Stimulated activated CD8-positive, alpha-beta memory T cell treated with anti-CD3 and anti-CD28 coated beads, Interleukin-4, amount 100 ng/mL, for 4 hours (primary cell): ENCODE measurements at places on chromosomes 7 and 10.

DNA sequence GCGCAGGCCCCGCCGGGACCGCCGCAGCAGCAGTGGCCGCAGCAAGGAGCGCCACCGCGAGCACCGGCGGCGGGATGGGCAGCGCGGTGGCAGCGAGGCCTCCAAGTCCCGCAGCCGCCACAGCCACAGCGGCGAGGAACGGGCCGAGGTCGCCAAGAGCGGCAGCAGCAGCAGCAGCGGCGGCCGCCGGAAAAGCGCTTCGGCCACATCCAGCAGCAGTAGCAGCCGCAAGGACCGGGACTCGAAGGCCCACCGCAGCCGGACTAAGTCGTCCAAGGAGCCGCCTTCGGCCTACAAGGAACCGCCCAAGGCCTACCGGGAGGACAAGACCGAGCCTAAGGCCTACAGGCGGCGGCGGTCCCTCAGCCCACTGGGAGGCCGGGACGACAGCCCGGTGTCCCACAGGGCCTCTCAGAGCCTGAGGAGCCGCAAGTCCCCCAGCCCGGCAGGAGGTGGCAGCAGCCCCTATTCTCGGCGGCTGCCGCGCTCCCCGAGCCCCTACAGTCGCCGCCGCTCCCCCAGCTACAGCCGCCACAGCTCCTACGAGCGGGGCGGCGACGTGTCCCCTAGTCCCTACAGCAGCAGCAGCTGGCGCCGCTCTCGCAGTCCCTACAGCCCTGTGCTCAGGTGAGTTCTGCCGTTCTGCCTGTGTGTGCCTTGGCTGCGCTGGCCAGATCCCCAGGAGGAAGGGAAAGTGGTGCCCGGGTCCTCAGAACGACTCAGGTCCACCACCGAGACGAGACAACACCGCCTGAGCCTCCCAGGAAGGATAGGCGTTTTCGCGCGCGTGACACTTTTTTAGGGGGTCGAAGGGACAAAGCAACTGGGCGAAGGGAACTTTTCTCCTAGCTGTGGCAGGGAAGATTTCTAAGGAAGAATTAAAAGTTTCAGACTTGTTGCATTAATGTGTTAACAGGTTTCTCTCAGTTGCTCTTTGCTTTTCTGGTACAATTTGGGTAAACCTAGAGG is 1.5 kb downstream of the CDK13 start:
- peak; percentile 27 for DNase-seq

DNA sequence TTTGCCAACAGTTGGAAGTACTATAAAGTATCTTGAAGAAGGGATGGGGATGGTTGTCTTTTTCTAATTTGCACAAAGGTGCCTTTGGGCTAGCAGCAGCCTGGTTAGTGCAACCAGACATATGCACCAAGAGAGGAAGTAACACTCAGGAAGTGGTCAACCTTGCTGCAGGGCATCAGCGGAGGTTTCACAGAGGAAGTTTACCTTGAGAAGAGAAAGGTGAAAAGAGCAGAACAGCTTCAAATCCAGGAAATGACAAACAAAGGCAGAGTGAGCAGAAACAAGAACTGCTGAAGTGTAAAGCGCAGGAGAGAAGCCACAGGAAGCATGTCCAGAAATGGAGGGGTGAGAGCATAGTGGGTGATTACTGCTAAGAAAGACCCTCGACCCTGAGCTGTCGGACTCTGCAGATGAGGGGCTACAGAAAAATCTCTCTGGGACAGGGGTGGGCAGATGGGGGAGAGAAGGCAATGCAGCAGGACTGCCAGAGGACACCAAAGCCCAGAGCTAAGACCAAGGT is 66.9 kb downstream of the STK17A start:
- DNase-seq = no peak

- DNase-seq = no peak
These were observed 50.1 kb upstream of the INPP5A start for GRCh38 chr10:132487241-132488135.

- no peak for DNase-seq
These were observed 434.2 kb downstream of the PARD3 start for GRCh38 chr10:34380856-34381255.

GRCh38 chr10:132493756-132494290 is 43.8 kb upstream of the INPP5A start:
- no peak for DNase-seq

- no peak for DNase-seq
These were observed 128.9 kb downstream of the DGKI start for GRCh38 chr7:137717811-137718271.

GRCh38 chr7:134779741-134780065 is 269 bp downstream of the CALD1 start:
- no peak for DNase-seq

GRCh38 chr10:101561068-101561915 is 26.8 kb downstream of the POLL start:
- DNase-seq = no peak

GRCh38 chr10:128124813-128125403 is 1.3 kb downstream of the MKI67 start:
- DNase-seq = no peak

DNA sequence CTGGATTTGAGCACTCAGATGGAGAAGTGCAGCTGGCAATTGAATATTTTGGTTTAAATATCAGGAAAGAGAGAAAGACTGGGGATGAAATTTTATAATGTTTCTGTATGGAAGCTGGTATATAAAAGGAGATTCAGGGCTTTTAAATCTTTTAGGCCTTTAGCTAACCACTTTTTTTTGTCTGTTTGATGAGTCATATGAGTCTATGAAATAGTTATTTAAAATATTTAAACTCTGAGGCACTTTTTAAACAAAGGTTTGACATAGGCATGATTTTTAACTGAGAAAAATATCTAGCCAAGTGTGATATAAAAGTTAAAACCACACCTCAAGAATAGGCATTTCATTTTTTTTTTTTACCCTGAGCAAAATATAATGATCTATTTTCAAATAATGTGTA is 944.3 kb downstream of the GATA3 start:
- no peak for DNase-seq

GRCh38 chr10:98378722-98379121 is 36.3 kb downstream of the PYROXD2 start:
- no peak for DNase-seq

GRCh38 chr7:64733550-64734240 is 60.5 kb upstream of the ZNF138 start:
- DNase-seq = no peak

GRCh38 chr10:27355918-27356573 is 115.4 kb upstream of the ACBD5 start:
- no peak for DNase-seq

DNA sequence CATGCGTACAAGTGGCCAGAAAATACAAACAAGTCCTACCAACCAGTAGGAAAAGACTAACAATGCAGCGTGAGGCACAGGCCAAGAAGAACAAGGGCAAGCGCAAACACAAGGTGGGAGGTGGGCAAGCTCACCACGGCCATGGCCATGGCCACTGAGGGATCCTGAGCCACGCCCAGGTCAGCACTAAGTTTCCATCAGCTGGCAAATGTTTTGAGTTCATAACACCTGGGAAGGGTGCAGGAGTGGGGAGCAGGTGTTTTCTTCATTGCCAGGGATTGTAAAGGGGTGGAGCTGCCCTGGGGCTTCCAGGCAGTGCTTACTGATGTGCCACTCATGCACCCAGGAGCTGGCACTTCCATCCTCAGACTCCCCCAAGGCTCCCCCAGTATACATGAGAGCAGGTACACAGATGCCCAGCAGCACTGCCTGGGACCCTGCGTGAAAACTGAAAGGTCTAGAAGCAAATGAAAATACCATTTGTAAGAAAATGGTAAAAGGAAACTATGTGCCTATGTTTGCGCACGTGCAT is 139.2 kb upstream of the RET start:
- no peak for DNase-seq

GRCh38 chr7:133428326-133428725 is 175.4 kb downstream of the EXOC4 start:
- no peak for DNase-seq

DNA sequence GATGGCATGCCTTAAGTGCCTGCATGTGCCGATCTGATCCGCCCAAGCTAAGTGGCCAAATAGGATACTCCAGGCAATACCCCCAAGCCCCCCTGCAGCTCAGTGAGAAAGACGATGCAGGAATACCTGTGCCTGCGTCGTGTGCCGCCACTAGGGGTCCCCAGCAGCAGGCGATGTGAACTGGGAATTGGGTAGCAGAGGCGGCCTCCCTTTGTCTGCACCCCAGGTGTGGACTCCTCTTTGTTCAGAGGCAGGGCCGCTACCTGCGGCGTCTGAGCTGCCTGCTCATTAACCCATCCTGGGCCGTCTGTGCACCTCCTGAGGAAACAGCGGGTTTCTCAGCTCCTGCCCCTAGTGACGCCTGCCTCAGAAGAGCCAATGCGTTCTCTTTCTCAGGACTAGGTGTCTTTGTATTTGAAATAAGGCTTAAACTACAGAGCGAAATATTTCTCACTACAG is 4.8 kb upstream of the CHN2 start:
- DNase-seq = peak; percentile 24

- no peak for DNase-seq
These were observed 215.5 kb downstream of the ACTR3B start for GRCh38 chr7:152975076-152975475.

- no peak for DNase-seq
These were observed 258.7 kb upstream of the SLC26A5 start for GRCh38 chr7:103704701-103705100.

DNA sequence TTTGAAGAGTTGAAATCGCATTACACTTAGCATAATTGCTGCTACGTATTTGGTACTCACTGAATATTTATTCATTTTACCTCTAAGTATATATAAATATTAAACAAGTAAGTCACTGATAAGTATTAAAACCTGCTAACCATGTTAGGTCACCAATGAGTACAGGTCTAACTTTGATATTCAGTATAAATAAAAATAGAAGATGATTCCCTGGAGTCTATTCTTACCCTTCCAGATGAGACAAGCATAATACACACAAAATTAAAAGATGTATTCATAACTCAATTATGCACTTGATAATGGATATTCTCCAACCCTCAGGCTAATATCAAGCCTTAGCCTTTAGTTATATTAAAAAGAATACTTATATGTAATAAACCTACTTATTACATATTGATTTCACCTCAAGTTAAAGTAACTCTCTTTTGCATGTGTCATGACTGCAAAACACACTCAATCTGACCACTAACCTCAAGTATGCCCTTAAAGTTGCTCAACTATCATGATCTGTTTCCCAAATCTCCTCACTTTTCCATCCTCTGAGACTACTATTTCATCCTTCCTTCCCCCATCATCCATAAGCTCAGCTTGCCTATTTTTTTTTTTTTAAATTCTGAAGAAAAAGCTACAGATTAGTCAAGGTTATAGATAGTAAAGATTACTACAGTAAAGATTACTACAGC is 46.8 kb downstream of the IPMK start:
- DNase-seq = no peak

- DNase-seq = no peak
These were observed 538.6 kb downstream of the TNS3 start for GRCh38 chr7:47043304-47043703.

- DNase-seq = no peak
These were observed 156.0 kb downstream of the SEMA3D start for GRCh38 chr7:85030893-85031292.

- DNase-seq = no peak
These were observed 37.8 kb downstream of the GOLGA7B start for GRCh38 chr10:97887399-97887798.

GRCh38 chr10:49177391-49178355 is 10.5 kb downstream of the TMEM273 start:
- no peak for DNase-seq

DNA sequence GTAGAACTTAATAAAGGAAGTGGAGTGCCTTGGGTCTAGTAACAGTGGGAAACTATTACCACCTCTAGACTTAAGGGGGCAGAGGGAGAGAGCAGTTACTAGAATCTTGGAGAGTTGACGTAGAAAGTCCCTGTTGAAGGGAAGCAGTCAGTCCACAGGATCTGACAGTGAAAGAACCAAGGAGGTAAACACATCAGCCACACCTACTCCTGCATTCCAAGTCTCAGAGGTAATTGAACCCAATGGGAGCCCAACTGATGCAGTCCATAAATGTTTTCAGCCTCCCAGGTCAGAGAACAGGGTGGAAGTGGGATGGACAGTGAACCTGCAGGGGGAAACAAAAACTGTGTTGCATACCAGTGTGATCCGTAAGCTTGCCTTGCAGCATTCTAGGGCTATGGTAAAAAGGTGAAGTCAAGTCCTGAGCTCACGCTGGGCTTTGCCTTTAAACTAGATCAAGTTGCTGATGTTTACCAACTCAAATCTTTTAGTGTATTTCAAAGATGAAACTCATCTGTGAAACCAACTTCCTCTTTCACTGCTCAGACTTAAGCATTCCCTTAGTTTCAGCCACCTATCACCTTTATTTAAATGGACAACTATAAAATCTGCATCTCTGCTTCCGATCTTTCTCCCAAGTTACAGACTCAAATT is 57.2 kb downstream of the SLC16A12 start:
- DNase-seq = no peak

- DNase-seq = no peak
These were observed 20.9 kb downstream of the FAM24A start for GRCh38 chr10:122931088-122931906.

DNA sequence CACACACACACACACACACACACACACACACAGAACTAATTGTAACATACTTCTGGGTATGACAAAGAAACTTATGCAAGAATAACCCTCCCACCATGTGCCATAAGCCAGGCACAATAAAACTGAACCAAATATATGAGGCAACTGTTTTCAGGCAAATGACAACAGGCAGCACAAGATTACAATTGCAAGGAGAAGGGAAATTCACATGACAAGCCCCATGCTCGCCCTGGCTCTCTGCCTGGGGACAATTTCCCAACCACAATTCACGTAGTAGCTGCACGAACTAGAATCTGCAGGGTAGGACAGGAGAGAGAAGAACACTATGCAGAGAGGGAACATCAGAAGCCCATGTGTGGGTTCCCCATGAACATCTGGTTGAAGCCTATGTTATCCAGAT is 143.3 kb downstream of the CALN1 start:
- DNase-seq = no peak

DNA sequence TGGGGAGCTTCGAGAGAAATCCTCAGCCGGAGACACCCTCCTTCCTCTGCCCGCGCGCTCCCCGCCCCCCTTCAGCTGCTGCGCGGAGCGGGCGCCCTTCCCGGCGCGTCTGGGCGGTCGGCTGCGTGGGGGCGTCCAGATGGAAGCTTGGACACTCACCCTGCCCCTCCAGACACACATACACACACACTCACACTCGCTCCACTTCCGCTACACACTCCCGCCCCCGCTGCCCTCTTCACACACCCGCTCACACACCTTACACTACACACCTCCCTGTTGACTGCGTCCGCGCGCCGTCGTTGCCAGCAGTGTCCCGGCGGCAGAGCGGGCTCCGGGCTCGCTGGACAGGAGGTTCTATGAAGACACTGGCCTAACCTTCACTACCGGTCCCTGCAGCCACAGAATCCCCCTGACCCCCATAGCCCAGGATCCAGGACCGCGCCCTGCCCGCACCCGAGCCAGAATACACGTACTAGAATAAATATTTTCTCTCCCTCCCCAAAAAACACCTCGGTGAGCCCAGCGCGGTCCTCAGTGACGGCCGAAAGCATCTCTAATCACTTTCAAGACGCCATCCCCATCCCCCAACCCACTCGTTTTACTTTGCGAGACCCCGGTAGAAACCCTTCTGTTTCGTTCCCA is 1.1 kb upstream of the EGR2 start:
- no peak for DNase-seq

GRCh38 chr7:98753989-98754479 is 115.8 kb downstream of the TMEM130 start:
- no peak for DNase-seq

GRCh38 chr7:85186521-85187241 is at the start of gene SEMA3D:
TSS of gene SEMA3D (minus strand) at chr7:85187056. CDS start at chr7:85121891, 65,165 bp downstream.
- DNase-seq = no peak
